NCI-H748 treated with DMSO at 0.1 percent for 48 hours (cell line): ENCODE measurements at places on chromosomes 2 and 18.
A peak's percentile ranks its signal among the peaks of the same experiment; 100 is the strongest.

- no peak for DNase-seq
Observed at GRCh38 chr2:45930396-45930792, 278.9 kb downstream of the PRKCE start.

DNA sequence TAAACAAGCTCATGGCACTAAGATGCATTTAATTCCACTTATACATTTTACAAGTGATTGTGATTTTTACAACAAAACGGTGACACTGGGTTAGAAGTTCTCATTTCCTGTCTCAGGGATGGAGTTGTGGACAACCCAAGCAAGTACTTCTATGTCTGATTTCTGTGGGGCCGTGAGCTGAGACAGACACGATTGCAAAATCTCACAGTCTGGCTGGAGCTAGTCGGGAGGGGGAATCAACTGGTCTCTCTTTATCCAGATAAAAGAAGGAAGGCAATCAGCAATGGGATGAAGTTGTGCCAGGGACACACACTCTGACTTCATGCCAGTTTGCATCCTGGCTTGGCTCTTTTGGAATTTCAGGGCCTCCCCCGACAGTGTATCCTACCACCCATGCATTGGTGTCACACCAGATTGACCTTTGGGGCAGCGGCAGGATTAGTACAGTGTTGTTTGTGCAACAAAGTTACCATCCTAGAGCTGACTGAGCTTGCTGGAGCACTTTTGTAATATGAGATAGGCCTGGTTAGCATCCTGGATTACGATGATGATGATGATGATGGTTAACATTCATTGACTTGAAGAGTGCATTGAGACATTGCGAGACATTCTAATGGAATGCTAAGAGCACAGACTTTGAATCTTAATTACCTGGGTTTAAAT, 98.8 kb downstream of the CTAGE1 start:
- DNase-seq = no peak

- peak; percentile 28 for DNase-seq
Observed at GRCh38 chr18:51196811-51197660, 445 bp downstream of the MEX3C start.

- no peak for DNase-seq
Observed at GRCh38 chr2:36572054-36572718, 25.8 kb downstream of the FEZ2 start.

DNA sequence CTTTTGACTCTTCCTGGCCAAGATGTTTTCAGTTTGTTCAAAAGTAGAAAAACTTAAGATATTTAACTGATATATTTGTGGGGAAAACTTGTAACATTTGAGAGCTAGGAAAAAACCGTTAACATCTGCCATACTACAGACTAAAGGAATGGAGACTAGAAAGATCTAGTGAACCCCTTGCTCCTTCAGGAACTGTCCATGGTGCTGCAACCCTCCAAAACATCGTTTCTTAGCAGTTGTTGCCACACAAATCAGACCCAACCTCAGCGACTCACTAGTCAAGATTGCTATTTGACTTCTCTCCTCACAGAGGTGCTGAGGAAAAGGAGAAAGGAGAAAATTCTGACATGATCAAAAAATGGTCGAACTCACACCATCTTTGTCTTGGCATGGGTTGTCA, 393.8 kb upstream of the LYPD1 start:
- DNase-seq = no peak

DNA sequence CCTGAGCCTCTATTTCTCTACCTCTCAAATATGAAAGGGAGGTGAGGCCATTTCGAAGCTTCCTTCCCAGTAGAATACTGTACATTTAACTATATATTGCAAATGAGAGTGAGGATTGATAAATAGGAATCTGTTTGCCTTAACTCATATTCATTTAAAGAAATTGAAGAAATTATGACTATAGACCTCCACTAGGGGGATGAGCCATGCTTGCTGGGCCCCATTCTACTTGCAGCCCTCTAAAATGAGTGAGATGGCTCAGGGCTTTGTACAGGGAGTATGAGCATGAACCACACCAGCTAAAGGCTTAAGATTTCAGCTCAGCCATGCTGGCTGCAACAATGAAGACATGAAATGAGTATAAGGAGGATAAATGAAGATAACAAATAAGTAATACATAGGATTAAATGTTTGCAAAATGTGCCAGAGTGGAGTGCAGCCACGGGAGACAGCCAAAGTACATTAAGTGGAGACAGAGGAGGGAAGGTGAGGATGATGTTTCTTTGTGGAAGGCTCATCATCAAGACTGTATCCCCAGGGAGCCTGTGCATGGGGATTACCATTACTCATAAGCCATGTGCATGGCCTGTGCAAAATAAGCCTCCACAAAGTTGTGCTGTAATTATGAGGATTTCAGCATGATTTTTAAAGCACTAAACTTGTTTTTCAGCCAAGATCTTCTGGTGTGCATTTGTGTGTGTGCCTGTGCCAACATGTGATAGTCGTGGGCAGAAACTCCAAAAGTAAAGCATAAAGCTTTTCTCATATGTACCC, 300.8 kb downstream of the CNTNAP5 start:
- DNase-seq = no peak

GRCh38 chr2:148658807-148659722, 14.5 kb downstream of the EPC2 start:
- DNase-seq = no peak

GRCh38 chr2:212538305-212539071, at the start of gene ERBB4:
Gene ERBB4 (minus strand): TSS chr2:212538802. CDS start chr2:212538530, 272 bp downstream.
- DNase-seq = peak; percentile 36

- no peak for DNase-seq
Observed at GRCh38 chr18:78323453-78324197, 656.0 kb upstream of the SALL3 start.

DNA sequence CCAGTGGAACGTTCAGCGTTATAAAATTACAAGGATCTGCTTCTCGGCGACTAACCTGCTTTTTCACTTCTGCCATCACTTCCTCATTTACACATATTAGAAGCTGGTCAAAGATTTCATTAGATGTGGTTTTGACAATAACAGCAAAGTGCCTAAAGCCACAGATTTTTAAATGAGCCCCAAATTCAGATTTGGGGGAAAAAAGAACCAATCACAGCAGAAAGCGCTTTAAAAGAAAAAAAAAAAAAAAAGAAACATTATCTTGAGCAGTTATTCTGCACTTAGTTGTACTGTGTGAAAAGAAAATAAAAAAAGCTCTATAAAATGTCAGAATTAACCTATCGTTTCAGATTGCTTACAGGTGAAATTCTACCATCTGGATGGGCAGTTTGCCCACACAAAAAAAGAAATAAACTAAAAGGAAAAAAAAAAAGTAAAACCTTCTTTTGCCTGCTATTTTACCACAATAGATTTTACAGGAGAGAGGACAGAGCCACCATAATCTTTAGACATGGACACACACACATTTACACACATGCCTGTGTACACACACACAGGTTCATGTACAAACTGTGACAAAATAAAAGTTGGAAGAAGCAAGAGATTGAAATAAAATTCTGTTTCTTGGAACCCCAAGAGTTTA, 167.2 kb downstream of the TCF4 start:
- DNase-seq = peak; percentile 70

GRCh38 chr2:163324677-163325076, 411.1 kb downstream of the FIGN start:
- peak; percentile 95 for DNase-seq

DNA sequence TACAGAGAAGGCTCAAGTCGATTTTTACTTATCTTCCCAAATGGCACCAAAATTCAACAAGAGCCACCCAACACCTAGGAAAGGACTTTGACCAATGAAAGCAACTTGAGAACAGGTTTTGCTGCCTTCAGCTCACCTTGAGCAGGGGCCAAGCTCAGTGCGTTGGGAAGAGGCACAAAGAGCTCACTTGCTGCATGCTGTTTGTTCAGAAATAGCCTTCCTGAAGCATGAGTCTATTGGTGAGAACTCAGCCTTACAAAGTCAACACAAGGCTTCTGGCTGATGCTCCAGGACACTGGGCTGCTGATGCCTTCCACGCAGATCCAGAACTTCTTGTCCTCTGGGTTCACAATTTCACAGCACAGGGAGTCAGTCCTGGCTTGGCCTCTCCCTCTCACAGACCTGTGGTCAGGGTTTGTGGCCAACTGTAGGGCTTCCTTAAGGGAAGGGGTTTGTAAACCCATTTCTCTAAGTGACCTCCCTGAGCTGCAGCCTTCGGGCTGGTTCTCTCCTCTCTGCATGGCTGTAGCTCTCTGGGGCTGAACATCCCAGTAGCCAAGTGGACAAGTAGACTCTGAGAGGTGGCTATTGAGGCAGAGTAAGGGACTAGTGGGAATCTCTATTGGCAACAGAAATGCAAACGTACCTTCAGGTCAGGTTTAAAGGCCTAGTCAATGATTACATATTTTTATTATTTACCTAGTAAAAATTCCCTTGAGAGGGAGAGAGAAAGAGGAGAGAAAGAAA, 124.7 kb upstream of the GATA6 start:
- no peak for DNase-seq
